ENCODE measurements at places on chromosomes 3 and 15. TPM values are rescaled to one million over a fixed set of nuclear protein-coding genes. Genes with fewer than 3 reads are reported as not detected.

CPN2 gene
- not detected for total RNA-seq

ZBED2 gene
- total RNA-seq: 397 TPM

IQCF5 gene
- total RNA-seq: not detected

CCDC33 gene
- total RNA-seq: not detected

CCDC80 gene
- total RNA-seq: not detected

RASGRF1 gene
- not detected for total RNA-seq

MAP1A gene
- total RNA-seq: 1.2 TPM

FEZF2 gene
- total RNA-seq: not detected

CHCHD6 gene
- total RNA-seq: 17.7 TPM

CYP8B1 gene
- not detected for total RNA-seq

ACTC1 gene
- not detected for total RNA-seq

ASB14 gene
- total RNA-seq: not detected

SLC25A26 gene
- 26.3 TPM for total RNA-seq

ARGFX gene
- total RNA-seq: not detected

TM4SF4 gene
- not detected for total RNA-seq

PRR20G gene
- not detected for total RNA-seq

KY gene
- total RNA-seq: not detected

MUSTN1 gene
- total RNA-seq: not detected

MITF gene
- total RNA-seq: not detected

CLEC3B gene
- not detected for total RNA-seq

PLSCR4 gene
- not detected for total RNA-seq

GLDN gene
- not detected for total RNA-seq

COL6A5 gene
- not detected for total RNA-seq

CHRM5 gene
- not detected for total RNA-seq

IQCH gene
- total RNA-seq: 1.4 TPM

ATP13A5 gene
- not detected for total RNA-seq

NLGN1 gene
- total RNA-seq: not detected

TMCO5A gene
- not detected for total RNA-seq

CDHR4 gene
- total RNA-seq: not detected

SCG3 gene
- total RNA-seq: not detected

LRRIQ4 gene
- total RNA-seq: 0.12 TPM

RASSF1 gene
- 38.5 TPM for total RNA-seq

PLA2G4E gene
- not detected for total RNA-seq

KCNH8 gene
- total RNA-seq: not detected

PAQR9 gene
- total RNA-seq: not detected

PTH1R gene
- total RNA-seq: not detected

P2RY1 gene
- 0.67 TPM for total RNA-seq

TMEM212 gene
- not detected for total RNA-seq

Data from activated naive CD4-positive, alpha-beta T cell treated with anti-CD3 and anti-CD28 coated beads for 36 hours (primary cell).